SK-N-SH treated with all-trans-retinoic acid at 6 μM for 48 hours (cell line): ENCODE measurements at places on chromosomes 1 and 21.

GRCh38 chr1:920010-920409, 3.7 kb upstream of the SAMD11 start:
- ATAC-seq = no peak

- no peak for ATAC-seq
Observed at GRCh38 chr1:31302709-31303441, 6.0 kb downstream of the ZCCHC17 start.

- no peak for ATAC-seq
Observed at GRCh38 chr1:160874935-160875334, 10.0 kb downstream of the ITLN1 start.

GRCh38 chr1:203197625-203198024, 11.1 kb upstream of the CHI3L1 start:
- peak; percentile 64 for ATAC-seq

- ATAC-seq = no peak
Observed at GRCh38 chr1:204413170-204413535, 1.5 kb upstream of the PPP1R15B start.
